NCI-H1694 (cell line): ENCODE measurements at places on chromosomes 1 and 21.

- DNase-seq = no peak
These were observed 308.1 kb downstream of the GPATCH2 start for GRCh38 chr1:217322834-217323233.

GRCh38 chr1:208496467-208497371 is 252.5 kb upstream of the PLXNA2 start:
- DNase-seq = no peak

- DNase-seq = no peak
These were observed 33.5 kb upstream of the TARBP1 start for GRCh38 chr1:234512451-234512861.

GRCh38 chr1:50251702-50252101 is 143.0 kb downstream of the ELAVL4 start:
- no peak for DNase-seq

GRCh38 chr1:85584264-85584781 is 3.8 kb downstream of the CCN1 start:
- DNase-seq = no peak

DNA sequence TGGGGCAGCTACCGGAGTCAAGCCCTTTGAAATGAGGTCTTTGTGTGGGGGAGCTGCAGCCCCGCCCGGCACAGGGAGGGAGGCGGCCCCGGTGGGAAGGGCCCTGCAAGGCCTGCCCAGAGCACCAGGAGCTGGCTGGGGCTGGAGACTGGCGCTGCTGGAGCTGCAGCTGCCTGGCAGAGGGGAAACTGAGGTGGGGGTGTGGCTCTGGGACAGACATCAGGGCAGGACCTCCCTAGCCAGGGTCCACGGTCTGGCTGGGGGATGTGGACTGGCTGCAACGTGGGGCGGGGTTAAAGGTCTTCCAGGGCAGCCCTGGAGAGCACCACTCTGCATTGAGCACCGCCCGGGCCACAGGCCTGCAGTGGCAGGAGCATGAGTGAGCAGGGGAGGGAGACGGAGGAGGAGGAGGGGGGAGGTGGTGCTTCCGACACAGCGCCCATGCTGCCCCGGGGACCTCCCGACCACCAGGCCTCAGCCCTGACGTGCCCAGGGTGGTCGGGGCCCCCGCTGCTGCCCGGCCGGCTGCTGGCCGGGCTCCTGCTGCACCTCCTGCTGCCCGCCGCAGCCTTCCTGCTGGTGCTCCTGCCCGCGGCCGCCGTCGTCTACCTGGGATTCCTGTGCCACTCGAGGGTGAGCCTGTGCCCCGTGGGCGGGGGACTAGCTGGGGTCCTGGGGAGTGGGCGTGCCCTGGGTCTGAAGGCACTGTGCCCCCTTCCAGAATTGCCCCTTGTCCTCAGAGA is 4.8 kb upstream of the ANKRD65 start:
- DNase-seq = no peak

DNA sequence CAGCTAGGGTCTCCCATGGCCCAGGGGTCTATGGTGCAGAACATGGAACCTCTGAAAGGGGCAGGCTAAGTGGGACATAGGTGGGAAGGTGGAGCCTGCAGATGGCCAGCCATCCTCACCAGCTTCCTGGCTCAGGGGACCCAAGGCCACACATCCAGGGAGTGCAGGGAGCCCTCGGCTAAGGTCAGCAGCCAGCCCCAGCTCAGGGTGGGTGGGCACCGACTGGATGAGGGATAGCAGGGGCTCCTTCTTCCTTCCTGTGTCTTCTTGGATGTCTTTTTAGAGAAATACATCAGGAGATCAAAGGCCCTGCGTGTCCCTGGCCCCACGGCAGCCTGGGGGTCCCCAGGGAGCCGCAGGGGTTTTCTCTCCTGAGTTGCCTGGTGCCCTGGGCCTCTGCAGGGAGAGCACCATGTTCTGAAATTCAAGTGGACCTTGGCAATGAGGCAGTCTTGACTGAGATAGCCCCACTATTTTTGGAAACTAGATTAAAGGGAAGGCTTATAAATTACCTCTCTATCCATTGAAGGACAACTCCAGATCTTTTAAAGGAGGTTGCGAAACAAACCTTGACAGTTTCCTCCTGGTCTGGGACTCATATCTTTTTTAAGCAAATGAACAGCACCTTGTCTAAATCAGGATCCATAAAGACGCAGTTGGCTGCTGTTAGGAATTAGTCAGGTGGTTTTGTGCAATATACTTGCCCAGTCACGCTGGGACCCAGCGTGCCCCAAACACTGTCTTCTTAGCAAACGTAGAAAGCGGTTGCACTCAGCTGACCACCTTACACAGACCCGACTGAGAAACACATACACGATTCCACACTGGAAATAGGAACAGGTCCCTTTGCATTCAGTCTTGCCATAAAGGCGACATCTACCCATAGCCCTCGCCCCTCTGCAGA is 242.3 kb downstream of the TOMM20 start:
- no peak for DNase-seq

- DNase-seq = no peak
These were observed 5.1 kb upstream of the S100A10 start for GRCh38 chr1:151998611-151999362.

DNA sequence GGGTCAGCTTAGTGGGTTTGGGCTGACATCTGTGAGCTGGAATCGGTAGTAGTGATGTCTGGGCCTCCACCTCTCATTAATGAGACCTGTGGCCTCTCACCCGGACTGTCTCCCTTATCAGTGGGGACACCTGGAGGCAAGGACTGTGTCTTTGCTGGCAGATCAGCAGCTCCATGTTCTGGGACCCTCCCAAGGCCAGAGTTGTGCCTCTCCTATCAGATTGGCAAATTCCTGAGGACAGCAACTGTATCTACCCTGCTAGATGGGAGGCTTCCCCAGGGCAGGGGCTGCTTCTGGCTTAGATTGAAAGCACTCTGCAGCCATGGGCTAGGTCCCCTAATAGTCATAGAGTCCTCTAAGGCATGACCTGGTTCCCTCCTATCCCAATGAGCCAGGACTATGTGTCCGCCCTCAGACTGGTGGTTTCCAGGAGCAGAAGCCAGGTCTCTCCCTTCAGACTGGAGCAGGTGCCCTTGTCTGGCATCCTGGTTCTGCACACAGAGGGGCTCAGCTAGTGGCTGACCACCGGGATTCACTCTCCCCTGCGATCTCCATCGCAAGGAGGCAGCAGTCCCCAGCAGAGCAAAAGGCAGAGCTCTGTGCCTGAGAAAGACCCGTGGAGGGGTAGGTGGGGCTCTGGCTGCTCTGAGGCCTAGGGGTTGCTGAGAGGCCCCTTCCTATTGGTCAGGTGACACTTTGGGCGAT is 5.8 kb downstream of the DRAXIN start:
- DNase-seq = no peak

DNA sequence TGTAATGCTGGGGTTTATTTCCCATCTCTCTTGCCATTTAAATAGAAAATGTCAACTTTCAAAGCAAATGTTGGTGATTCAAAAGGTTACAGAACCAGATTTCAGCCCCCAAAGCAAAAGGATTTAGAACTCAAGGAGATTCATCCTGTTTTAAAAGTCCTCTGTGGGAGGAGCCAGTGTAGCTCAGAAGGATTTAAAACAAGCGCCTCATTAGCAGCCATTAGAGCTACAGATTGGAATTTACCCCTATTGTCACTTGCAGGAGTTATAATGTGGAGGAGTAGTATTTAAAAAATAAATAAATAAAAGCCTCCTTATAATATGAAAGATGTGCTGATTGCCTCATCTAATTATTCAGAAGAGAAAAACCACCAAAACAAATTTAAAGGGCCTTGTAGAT is 107.8 kb downstream of the LAMC2 start:
- no peak for DNase-seq
